Esophagus muscularis mucosa (tissue), 4 donors: ENCODE measurements at places on chromosomes 2 and 18. TPM values are rescaled to one million over a fixed set of nuclear protein-coding genes. Genes with fewer than 3 reads are reported as not detected.

DNA sequence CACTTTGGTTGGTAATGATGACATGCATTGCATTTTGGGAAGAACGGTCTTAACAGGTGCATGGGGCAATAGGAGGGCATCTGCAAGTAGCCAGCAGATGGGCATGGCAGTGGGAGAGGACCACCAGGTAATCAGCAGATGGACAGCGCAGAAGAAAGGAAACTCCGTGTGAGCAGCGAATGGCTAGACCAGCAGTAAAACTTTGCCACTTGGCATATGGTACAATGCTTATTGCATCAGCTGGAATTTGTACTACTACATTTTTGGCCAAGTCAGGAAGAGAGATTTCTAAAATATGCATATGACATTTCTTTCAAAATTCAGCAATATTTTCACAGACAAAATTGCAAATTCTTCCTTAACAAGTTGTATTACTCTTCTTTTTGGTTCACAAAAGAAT lies 768.5 kb downstream of the LRP1B start:
- no peak for DNase-seq

GRCh38 chr2:54613386-54613785 lies 110.1 kb upstream of the EML6 start:
- DNase-seq, result no peak

DNA sequence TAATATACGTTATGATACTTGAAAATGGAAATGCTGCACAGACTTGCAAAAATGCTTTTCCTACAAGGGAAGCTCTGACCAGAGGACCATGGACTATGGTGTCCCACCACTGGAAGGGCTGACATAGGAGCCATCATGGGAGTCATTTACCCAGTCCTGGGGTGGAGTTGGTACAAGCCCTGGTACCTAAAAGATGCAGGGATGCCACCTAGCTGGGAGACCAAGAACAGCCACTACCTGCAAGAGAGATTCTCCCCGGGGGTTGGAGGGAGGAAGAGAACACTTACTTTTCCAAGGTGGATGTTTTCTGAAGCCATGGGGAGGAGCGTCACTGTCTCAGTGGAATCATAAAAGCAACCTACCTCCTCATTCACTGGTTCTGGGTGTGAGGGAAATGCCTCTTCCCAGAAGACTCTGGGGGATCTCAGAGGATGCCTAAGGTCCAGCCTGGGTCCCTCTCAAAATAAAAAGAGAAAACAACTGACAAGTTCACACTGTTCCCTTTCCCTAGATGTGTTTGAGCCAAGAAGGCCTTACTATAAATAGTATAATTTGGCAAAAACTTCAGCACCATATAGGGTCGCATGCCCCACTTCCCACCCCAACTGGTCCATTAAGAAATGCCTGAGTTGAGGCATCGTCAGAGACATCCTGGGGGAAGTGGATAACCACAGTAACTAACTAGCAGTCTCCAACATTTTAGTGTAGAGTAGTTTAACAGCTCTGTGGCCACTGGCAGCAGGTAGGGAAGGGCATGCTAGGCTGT lies 39.9 kb downstream of the REEP1 start:
- DNase-seq, result no peak

DNA sequence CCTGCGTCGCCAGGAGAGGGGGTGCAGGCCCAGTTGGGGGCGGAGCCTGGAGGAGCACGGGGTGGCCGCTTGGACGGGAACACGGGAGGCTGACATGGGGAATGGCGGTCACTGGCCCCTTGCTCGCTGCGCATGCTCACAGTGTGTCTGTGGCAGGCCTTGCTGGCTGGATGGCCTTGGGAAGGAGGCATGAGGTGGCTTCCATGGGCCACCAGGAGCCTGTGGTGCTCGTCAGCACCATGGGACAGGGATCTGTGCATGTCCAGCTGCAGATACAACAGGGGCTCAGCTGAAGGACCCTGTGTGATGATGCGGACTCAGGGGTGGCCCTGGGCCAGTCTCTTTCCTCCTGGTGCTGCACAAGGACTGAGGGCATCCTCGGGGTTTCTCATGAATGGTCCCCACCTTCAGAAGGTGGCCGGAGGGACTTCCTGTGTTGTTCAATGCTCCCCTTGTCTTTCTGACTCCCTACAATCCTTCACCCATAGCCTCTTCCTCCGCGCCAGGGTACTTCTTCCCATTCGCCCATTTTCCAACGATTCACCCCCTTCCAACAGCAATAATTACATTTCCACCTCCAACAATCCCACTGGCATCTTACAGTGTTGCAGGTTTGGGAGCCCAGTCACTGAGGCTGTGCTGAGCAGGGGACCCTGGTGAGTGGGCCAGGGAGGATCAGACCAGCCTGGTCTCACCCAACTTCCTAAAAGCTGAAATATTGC lies 3.4 kb upstream of the SP140L start:
- DNase-seq, result peak; percentile 68

GRCh38 chr2:170350929-170351826 lies 173.2 kb downstream of the MYO3B start:
- no peak for DNase-seq

- DNase-seq, result no peak
Measured at GRCh38 chr18:62033207-62033606, 140.4 kb upstream of the RNF152 start.

- no peak for DNase-seq
Measured at GRCh38 chr18:48878471-48878870, 72.3 kb downstream of the SMAD7 start.

DNA sequence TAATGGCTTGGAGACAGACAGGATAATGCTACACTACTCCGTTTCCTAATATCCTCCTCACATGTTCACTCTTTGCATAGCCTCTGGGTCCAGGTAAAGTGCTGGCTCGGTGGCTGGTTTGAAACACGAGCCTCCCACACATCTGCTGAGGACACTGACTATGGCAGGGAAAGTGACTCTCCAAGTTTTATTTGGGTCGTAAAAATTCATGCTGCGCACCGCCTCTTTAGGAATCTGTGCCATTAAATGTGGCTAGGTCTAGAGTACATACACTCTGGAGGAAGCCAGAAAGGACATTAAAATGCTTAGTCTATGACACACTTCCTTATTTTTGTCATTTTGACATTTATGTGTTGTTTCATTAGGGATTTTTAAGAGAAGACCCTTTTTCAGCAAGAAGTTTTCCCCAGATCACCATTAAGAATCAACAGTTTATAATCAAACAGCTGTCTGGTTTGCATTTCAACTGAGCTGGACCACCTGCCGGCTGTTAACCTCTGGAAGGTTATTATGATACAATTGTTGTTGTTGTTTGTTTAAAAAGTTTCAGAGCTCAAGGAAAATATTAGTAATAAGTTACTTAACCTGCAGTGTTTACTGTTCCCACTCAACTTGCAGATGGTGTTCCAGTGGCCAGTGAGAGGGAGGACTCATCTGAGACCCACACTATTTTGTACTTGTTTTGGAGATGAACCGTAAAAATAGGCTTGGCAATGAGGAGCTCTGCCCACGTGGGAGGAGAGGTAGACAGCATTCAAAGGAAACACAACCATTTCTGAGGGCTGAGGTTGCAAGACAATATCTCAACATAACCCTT lies 443.3 kb upstream of the MEIS1 start:
- DNase-seq, result no peak

DNA sequence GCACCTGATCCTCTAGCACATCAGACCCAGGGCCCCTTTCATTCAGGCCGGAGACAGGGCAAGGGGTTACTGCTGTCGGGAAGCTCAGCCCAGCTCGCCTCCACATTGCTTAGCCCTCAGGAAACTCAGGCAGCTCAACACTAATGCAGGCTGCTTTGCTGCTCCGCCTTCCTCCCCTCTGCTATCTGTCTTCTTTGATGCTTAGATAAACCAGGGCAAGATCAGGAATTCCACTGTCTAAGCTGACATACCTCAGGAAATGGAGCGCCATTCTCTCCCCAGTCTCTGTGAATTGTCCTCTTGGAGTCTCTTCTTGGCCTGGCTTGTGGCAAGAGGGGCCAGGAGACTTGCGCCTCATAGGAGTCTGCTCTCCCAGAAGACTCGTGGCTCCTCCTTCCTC lies 25.5 kb upstream of the EXOC6B start:
- no peak for DNase-seq

ESPNL gene
- total RNA-seq, result not detected

IL1RN gene
- not detected for total RNA-seq

ALPG gene
- not detected for total RNA-seq

CRYBA2 gene
- total RNA-seq, result not detected

BOLL gene
- total RNA-seq, result not detected
